ENCODE measurements at places on chromosomes 7 and 10.

DNA sequence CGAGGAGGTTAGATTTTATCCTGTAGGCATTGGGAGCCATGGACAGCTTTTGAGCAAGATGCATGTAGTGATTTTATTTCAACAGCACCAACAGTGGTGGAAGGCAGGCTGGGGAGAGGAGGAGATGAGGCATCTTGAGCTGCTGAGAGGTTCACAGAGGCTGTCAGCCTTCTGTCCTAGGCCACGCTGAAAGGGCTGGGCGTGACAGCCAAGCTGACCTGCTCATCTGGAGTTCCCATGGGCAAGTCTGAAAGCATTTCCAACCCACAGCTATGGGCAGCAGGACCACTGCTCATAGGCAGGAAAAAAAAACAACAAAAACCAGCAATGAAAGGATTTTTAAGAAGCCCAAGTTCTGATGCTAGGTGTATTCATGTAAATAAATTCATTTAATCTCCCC lies 7.7 kb downstream of the NEURL1 start:
- no peak for DNase-seq

GRCh38 chr10:34816501-34817002 lies 1.5 kb upstream of the PARD3 start:
- peak; percentile 65 for DNase-seq

DNA sequence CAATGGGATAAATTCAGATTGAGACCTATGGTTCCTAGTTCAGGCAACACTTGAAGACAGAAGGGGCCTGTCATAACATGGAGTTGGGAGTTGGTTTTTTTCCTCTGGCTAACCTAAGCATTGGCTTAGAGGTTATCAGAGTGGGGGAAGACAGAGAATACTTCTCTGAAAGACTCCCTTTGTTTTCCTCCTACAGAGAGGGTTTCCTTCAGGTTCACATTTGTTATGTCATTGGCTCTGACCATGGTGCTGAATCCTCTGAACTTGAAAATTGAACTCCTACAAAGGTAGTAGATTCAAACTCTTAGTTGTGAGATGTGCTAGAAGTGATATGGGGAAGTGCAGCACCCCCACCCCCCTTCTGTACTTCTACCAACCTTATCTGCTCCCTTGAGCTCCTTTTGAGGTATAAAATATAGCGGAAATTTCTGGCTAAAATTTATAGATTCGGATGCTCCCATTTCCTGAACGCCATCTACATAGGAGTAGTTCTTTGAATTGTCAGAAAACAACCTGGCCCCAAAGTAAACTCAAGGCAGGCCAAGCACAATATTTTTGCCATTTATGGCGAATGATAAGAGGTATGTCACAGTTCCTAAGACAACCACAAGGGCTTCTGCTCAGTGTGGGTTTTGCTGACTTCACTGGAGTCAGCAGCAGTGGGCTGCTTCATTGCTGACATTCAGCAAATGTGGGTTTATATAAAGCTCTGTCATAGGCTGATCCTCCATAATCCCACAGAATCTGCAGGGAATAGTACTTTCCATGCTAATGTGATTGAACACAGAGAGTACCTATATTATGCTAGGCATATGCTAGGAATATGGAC lies 131.6 kb upstream of the KLF14 start:
- DNase-seq, result no peak

DNA sequence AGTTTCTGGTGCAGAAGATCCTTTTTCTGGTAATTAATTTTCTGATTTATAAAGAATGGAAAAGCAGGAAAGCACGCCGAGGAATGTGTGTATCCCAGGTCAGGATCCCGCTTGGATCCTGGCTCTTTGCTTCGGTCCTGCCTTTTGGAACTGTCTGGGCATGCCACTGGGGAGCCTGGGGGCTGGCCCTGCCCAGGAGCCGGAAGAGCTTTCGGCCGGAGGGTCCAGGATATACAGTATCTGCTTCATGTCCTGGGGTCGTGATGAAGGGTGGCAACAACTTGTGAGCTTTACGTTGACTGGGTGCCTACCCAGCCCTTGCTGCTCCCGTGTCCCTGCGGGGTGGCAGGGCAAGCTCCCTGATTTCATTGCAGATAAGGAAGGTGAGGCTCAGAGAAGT lies 2.4 kb downstream of the SH2D4B start:
- no peak for DNase-seq

DNA sequence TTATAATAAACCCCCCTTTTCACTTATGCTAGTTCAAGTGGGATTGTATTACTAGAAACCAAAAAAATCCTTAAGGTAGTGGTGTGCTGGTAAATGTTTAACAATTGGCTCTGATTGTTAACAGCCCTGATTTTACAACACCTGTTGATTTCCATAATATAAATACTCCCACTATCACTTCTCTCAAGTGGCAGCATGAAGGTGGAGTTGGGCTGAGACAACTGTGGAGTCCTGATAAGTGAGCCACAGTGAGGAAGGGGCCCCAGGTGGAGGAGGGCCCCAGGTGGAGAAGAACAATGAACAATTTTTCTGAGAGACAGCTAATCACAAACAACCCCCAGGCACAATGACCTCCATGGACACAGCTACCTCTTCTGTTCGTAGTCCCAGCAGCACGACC lies 26.4 kb downstream of the SSMEM1 start:
- DNase-seq, result no peak

GRCh38 chr7:37438906-37439652 lies 9.6 kb downstream of the ELMO1 start:
- no peak for DNase-seq

All from adipocyte (in vitro differentiated cells).